ENCODE measurements at places on chromosomes 6 and 20.

- DNase-seq, result no peak
These were observed 87.1 kb downstream of the TRMT6 start for GRCh38 chr20:5863040-5863833.

DNA sequence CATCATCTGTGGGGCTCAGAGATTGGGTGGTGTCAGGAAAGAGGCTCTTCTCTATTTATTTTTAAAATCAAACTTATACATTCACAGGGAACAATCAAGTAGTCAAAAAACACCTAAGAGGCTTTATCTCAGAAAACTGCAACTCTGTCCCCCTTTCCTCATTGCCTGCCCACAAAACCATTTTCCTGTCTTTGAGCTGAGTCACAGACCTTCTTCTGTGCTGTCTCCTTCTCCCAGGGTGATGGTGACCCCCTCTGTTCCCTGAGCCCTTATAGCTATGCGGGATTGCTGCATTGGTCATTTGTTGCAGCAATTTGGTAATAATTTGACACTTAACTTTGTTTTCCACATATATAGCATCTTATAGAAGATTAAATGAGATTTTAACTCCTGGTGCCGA, 195.2 kb upstream of the PROKR2 start:
- DNase-seq, result no peak

DNA sequence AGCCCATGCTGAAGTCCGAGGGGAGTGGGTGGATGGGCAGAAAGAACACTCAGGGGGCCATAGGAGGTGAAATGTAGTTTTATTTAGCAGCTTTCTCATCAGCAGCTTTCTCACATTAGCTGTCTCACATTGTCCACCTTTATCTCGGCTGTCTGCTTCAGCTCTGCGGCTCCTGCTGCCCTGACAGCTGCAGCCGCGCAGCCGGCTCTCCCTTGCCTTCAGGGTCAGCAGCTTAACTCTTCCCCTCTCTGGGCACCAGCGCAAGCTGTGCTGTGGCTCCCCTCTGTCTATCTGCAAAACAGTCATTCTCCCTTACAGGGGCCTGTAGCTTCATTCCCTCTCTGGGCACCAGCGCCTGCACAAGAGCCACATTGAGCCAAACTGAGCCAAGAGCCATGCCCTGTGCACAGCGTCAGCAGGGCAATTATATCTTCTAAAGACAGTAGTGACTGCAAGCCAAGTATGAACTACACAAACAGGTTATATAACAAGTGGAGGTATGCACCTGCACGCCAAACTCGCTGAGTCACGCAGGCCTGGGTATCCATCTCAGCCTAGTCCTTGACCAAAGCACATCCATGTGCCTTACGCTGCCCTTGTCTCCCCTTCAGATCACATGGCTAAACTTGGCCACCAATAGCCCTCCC, 198.8 kb downstream of the EYA2 start:
- DNase-seq, result no peak

- DNase-seq, result peak; percentile 47
These were observed 527 bp downstream of the TOMM34 start for GRCh38 chr20:44959638-44960102.

- no peak for DNase-seq
These were observed 1.5 kb downstream of the SALL4 start for GRCh38 chr20:51800872-51801121.
